ENCODE measurements at places on chromosomes 5 and 9.

DNA sequence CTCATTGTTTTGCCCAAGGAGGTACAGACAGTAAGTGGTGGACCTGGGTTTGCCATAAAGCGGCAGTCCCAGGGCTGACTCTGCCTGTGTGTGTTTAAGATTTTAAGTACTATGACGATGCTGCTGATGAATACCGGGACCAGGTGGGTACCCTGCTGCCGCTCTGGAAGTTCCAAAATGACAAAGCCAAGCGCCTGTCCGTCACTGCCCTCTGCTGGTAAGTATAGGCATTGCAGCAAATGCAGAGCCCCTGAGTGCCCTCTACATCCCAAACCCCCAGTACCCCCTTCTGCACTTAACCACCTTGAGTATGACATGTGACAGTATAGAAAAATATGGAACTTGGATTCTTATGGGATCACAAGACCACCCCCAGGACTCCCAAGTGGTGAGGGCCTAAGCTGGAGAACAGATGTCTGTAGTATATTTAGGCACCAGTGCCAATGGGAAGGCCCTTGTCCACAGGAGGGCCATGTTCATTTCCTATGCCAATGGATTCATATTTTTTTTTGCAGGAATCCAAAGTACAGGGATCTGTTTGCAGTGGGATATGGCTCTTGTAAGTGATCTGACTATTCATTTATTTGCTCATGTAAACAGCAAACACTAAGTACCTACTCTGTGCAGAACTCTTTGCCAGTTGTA, 22.0 kb downstream of the ENHO start:
- no peak for DNase-seq

DNA sequence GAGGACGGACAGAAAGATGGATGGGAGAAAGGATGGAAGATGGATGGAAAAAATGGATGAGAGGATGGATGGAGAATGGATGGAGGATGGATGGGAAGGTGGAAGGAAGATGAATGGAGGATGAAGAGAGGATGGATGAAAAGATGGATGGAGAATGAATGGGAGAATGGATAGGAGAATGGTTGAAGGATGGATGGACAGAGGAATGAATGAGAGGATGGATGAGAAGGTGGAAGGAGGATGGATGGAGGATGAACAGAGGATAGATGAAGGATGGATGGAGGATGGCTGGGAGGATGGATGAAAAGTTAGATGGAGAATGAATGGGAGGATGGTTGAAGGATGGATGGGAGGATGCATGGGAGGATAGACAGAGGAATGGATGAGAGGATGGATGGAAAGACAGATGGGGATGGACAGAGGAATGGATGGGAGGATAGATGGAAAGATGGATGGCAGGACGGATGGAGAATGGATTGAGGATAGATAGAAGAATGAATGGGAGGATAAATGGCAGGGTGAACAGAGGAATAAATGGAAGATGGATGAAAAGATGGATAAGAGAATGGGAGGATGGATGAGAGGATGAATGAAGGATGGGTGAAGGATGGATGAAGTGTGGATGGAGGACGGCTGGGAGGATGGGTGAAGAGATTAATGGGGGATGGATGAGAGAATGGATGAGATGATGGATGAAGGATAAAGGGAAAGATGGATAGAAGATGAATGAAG, 217.7 kb upstream of the IER5L start:
- no peak for DNase-seq

DNA sequence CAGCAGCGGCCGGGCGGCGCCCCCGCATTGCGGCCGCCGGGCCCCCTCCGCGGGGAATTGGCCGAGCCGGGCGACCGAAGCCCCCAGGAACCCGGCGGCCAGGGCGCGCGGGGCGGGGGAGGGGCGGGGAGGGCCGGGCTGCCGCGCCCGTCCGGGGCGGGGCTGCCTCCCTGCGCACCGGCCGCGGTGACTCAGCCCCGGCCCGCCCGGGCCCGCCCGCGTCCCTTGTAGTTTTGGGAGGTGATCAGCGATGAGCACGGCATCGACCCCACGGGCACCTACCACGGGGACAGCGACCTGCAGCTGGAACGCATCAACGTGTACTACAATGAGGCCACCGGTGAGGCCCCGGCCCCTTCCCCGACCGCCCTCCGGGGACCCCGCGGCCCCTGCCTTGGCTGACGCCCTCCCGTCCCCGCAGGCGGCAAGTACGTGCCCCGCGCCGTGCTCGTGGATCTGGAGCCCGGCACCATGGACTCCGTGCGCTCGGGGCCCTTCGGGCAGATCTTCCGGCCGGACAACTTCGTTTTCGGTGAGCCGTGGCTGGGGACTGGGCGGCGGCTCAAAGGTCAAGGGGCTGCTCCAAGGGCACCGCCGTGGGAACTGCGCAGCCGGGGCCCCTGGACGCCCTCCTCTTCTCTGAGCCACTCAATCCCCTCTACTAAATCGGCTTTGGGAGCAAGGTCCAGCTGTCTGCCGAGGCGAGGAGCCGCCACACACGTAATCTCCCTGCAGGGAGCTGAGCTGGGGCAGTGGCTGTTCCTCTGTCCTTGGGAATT, 592 bp downstream of the TUBB4B start:
- no peak for DNase-seq

GRCh38 chr5:2136728-2137333, 254.1 kb upstream of the IRX4 start:
- no peak for DNase-seq

- no peak for DNase-seq
These were observed 852.3 kb upstream of the DMAC1 start for GRCh38 chr9:8651846-8652215.

DNA sequence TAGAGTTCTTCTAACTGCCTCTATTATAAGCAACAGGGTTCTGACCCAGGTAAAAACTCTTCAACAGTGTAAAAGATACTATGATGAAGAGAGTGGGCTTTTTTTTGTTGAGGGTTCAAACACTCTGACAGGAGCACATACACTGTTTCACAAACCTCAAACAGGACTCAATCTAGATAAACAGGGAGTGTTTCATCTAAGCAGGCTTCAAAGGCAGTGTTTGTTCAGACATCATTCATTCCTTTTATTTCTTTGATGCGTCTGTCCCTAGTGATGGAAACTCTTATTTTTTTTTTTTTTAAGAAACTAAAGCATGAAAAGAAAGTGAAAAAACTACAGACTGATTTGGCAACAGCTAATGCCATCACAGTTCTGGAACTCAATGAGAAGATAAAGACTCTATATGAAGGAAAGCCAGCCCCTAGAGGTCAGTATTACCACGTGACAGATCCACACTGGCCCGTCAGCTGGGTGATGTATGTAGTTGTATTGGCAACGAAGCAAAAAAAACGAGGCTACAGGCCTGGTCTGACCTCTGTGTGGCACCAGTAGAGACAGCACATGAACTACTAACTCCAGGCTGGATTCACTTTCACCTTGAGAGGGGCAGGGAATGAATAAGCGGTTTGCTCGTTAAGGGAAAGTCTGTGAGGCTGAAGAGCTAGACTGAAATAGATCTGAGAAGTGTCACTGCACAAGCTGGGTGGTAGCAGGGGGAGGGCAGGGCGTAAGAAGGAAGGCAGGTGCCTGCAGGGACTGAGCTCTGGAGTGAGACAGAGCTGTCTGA, 172.2 kb downstream of the CCDC192 start:
- no peak for DNase-seq

DNA sequence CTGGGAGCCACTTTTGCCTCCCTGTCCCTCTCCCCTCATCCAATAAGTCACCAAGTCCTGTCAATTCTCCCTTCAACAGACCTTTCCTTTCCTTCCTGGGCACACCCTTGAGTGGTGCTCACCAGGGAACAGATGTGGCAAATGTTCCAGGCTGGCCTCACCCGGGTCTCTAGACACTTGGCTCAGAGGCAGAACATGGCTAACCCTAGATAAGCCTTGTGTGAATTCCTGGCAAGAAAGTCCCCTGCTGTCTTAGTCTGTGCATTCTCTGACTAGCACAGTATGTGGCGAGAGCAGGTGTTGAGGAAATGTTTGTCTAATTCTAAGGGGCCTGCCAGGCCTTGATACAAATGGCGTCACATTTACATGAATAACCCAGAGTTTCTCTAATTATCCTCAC, 41.2 kb upstream of the PTGS1 start:
- DNase-seq = no peak

DNA sequence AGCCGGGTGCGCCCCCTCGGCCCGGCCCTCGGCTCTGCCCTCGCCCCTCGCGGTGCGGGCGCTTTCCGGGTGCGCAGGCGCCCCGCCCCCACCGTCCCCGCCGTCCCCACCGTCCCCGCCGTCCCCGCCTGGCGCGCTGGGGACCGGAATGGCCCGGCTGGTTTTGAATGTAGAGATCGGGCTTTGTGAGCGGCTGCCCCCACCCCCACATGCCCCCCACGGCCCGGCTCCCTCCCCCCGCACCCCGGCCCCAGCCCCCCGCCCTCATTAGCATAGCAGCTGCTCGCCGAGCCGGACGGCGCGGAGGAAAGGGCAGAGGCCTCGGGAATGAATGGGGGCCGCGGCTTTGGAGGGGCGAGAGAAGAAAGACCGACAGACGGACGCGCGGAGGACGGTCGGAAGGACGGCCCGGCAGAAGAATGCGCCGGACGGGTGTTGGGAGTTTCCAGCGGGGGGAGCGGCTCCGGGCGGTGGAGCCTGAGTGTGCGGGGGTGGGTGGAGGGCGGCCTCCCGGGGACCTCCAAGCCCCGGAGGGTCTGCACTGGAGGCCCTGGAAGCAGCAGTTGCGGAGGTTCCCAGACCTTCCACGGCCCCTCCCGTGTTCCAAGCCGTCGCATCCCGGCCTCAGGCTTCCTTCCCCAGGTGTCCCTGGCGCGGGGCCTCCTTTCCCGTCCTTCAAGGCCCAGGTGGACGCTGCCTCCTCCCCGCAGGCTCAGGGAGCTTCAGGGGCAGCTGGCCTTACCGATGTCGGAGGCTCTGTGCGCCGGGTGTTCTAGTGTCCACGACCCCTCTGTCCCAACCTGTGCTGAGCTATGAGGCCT, 6.0 kb downstream of the NRARP start:
- no peak for DNase-seq

DNA sequence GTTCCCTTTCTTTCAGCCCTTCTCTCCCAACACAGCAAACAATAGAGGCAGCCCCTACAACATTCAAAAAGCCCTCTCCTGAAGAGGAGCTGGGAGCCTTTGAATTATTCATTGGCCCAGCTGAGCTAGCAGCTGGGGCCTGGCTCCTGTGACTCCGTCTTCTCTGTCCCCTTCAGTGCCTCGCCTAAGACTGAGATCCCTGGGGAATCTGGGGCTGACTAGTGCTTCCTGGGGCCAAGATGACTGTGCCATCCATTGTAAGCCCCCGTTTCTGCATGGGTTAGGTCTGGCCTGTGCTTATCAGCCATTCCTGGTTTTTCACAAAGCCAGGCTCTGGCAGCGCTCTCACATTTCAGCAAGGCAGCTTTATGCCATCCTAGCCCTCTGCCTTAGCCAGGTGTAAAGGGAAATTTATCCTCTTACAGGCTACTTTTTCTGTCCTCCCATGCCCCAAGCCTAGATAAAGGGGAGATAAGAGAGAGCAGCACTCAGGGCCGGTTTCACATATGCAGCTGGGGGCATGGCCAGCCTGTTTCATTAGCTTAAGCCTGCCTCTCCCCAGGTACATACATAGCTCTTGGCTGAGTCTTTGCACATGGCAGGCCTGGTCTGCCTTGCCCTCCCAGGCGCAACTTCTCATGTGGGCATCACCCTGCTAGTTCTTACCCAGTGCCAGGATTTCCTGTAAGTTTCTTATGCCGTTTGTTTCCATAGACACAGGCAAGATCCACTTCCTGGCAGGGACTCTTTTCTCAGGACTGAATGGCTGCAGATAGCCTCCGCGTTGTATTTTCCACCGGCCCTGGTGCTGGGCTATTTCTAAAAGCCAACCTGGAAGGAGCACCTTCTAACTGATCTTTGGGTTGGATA, 15.8 kb downstream of the PTPA start:
- DNase-seq = no peak

DNA sequence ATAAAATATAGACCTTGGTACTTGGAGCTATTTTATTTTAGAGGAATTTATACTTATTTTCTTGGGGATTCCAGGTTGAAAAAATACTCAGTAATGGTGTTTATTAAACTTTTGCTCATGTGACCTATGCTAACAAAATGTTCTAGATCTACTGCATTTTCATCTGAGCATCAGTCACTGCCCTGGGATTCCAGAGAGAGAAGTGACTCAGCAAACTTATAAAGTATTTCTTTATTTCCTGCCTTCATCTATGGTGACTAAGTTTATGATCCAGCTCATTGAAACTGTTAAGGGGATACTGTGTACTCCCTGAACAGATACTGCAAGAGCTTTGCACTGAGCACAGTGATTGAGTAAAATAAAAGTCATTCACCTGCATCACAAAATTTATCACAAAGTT, 298.5 kb upstream of the CDH18 start:
- DNase-seq = no peak

DNA sequence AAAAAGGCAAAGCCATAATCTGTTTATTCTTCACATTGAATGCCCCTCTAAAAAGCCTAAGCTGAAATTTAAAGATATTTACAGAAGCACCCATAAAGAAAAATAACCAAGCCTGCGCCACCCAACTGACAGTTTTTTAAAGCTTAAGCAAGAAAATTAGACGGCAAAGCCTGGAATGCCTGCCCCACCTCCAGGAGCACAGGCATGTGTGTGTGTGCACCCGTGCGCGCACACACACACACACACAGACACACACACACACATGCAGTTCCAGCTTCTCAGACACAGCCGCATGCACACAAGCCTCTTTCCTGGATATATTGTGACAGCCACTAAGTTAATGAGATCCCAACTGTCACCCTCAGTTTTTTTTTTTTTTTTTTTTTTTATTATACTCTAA, 88.2 kb downstream of the FRMD3 start:
- no peak for DNase-seq

DNA sequence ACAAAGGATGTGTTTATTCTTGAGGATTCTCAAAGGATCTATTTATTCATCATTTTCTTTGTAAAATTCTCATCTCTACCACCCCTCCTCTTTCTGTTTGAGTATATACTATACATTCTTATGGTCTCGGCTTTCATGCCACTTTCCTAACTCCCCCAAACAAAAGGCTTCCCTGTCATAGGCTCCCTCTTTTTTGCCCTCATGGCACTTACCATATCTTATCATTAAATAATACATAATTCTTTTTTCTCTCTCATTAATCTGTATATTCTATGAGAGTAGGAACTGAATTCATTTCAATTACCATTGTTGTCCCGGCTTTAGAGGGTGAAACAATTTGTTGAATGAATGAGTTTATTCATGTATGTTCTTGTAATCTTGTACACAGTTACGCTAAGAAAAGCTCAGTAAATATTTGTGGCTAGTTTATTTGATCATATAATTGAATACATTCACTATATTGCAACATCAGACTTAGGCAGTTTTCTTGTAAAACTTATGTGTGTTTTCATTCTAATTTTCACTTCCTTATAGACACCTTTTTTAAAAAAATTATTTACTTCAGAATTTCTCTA, 254.6 kb downstream of the EDIL3 start:
- DNase-seq = no peak
